CD4-positive, alpha-beta T cell treated with Interleukin-15 for 4 hours (primary cell): ENCODE measurements at places on chromosomes 2 and 18.

GRCh38 chr18:57249179-57249578 lies 102.3 kb downstream of the BOD1L2 start:
- DNase-seq = no peak

GRCh38 chr2:1498176-1498575 lies 84.9 kb downstream of the TPO start:
- DNase-seq = no peak

GRCh38 chr2:108287169-108287568 lies 1.5 kb upstream of the SULT1C2 start:
- no peak for DNase-seq

DNA sequence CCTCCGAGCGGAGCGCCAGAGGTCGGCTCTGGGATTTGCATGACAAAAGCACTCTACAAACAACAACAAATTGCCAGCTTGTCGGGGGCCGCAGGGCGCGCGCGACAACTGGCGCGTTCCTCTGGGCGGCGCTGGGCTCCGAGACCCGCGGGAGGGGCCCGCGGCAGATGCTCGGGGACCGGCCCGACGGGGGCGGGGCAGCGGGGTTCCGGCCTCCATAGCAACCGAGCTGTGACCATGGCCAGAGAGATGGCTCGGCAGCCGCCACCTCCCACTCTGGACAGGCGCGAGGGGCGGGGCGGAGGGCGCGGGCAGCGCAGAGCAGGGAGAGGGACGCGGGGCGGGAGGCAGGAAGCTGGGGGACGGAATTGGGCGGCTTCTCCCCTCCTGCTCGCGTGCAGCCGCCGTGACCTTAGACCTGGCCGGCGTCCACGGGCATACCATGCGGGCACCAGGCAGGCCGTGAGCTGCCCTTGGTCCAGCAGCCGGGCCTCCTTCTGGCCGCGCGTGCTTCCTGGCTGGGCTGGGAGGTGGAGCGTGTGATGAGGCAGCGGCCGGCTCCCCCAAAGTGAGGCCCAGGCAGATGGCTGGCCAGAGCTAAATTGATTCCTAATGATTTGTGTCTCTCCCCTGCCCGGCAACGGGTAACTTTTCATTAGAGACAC lies 171.5 kb downstream of the CELF4 start:
- DNase-seq = no peak

DNA sequence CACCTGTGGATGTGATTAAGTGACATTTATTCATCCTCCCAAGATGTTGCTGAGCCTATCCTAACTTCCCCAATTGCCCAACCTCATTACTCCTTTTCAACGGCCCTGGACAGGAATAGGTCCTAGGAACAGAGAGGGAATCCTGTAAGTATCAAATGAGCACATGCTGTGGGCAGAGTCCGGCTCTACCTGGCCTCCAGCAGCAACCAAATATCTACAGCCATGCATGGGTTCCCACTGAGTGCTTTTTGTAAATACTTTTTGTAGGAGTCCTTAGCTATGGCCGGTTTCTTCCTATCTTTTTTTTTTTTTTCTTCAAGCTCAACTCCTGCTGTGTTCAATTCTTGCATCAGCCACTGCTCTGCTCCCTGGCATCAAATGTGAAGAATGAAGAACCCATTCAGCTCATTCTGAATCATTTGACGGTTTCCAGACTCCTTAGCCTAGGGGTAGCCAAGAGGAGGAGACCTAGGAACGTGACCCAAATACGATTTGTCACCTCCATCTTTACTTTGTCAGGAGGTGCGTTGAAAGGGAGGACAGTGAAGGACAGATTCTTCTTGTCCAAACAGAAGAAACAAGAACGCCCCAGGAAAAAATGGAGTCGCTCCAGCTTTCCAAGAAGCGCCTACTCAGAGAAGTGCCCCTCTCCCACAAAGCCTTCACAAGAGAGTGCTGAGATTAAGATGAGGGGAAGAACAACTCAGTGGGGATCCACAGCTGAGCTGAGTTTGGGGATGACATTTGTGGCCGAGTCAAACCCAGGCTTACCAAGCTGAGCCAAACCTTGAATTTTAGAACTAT lies 46.7 kb upstream of the LCLAT1 start:
- DNase-seq = no peak

- DNase-seq = no peak
Measured at GRCh38 chr2:67649331-67650261, 252.5 kb downstream of the ETAA1 start.

DNA sequence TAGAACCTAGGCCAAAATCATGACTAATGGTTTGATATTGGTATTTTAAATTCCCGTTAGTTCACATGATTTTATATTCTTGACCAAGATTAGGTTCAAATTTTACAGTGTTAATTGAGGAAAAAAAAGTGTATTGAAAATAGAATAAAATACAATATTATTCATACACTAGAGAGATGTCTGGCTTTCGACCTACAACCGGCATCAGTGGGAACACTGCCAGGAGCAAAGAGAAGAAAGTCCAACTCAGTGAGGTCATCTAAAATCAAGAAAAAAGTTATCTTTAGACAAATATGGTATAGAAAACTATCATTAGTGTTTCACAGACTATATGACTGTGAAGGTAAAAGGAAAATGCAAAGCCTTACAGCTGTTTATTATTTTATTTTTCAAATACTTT lies 81.5 kb downstream of the PIGN start:
- DNase-seq = no peak

DNA sequence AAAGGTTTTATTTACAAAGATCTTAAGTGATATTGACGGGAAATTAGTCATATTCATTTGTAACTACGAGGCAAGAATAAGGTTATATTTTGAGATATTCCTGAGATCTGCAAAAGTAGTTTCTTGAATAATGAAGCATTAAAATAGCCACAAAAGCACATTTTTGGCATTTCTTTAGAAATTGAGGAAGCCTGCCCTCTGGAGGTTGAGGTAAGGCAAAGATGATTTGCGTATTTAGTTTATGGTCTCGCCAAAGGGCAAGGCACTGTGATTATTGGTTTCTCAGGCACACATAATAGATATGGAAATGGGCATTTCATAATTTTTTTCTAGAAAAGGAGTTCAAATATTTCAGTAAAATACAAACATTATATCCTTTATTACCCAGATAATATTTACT lies 143.7 kb upstream of the RPRM start:
- no peak for DNase-seq

GRCh38 chr2:118374974-118375755 lies 286.9 kb downstream of the INSIG2 start:
- DNase-seq = no peak

DNA sequence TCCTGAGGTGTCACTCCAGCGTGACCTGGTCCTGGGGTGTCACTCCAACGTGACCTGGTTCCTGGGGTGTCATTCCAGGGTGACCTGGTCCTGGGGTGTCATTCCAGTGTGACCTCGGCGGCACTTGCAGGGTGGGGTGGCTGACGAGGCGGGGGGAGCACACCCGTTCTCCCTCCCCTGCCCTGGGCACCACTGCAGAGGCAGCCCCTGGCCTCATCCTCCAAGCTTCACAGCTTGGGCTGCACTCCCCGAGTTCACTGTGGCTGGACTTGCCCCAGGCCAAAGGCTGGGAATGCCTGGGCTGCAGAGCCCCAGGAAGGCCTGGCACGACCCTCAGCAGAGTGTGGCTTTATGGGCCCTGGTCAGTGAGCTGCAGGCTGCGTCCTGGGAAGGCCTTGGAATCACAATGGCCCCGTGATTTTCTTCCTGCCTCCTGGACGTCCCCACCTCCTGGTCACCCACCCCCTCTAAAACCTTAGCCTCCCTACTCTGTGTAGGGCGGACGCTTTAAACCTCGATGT lies 88.3 kb downstream of the NFATC1 start:
- no peak for DNase-seq

GRCh38 chr18:6821356-6821755 lies 91.8 kb downstream of the ARHGAP28 start:
- DNase-seq = no peak

GRCh38 chr18:48725562-48725961 lies 186.7 kb downstream of the CTIF start:
- DNase-seq = no peak

DNA sequence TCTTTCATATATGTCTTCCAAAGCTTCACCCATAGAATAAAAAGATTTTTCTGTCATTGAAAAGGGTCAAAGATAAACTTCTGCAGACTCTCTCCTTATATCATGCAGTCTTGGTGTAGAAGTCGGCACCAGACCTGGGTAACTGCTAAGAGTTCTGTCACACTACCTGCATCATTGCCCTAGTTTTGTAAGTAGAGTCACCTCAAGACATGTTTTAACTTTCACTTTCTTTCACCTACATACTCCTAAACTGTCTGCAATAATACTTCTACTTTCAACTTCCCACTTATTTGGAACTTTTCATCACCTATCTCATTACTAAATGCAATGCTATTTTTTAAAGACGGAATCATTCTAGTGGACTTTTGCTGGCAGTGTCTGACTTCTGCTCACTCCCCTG lies 475.6 kb upstream of the VRK2 start:
- no peak for DNase-seq

- no peak for DNase-seq
Measured at GRCh38 chr2:196077821-196078220, 9.2 kb upstream of the DNAH7 start.

DNA sequence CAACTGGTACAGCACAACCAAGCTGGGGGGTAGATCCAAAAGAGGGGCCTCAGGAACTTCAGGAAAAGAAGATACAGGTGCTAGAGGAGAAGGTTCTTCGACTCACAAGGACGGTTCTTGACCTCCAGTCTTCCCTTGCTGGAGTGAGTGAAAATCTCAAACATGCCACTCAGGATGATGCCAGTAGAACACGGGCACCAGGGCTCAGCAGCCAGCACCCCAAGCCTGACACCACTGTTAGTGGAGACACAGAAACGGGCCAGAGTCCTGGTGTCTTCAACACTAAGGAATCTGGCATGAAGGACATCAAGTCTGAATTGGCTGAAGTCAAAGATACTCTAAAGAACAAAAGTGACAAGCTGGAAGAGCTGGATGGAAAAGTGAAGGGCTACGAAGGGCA lies 43.8 kb downstream of the EMILIN2 start:
- DNase-seq = no peak

DNA sequence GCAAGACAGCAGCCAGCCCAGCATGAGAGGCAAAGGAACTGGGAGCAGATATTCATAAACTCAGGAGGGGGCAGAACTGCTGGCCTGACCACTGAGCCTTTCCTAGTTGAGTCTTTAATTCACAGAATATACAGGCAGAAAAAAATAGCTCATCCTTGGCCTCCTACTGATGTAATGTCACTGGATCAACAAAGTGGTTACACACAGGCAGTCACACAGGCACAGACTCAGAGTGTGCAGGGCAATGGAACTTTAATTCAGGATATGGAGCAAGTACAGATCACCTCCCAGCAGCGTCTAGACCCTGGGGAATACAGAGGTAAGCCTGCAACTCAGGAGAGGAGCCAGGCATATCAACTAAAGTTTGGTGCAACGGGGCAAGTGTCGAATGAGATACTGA lies 75.4 kb downstream of the TNP1 start:
- no peak for DNase-seq

GRCh38 chr2:237626813-237627440 lies 460 bp upstream of the LRRFIP1 start:
- no peak for DNase-seq

GRCh38 chr2:7951001-7951400 lies 730.9 kb upstream of the ID2 start:
- no peak for DNase-seq

DNA sequence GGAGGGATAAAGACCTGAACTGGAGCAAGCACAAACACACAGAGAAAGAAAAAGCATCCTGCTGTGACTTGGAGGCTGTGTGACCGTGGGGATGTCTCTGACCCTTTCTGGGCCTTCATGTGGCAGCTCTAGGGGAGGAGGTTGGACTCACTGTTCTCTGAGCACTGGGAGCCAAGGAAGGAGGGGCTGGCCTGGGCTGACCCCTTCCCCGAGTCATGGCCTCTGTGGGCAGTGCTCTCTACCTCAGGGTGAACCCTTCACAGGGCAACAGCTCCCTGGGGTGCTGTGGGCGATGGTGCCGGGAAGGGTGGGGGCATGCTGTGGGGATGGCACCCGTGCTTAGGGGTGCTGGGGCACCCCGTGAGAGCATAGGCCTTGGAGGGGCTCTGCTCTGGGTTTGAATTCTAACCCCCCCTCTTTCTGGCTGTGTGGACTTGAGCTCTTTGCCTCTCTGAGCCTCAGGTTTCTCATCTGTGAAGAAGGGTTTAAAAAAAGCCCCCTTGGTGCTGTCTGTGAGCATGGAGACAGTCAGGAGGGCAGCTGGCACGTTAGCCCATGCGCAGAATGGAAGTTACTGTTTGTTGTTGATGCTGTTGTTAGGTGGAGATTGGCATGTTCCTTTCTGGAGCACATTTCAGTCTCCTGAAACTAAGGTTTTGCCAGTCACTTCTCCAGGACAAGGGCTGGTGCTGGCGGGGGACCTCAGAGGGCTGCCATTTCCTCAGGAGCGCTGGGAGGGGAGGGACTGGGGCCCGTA lies 700 bp downstream of the TOGARAM2 start:
- DNase-seq = no peak

- DNase-seq = no peak
Measured at GRCh38 chr2:59168766-59169165, 927.6 kb upstream of the FANCL start.

DNA sequence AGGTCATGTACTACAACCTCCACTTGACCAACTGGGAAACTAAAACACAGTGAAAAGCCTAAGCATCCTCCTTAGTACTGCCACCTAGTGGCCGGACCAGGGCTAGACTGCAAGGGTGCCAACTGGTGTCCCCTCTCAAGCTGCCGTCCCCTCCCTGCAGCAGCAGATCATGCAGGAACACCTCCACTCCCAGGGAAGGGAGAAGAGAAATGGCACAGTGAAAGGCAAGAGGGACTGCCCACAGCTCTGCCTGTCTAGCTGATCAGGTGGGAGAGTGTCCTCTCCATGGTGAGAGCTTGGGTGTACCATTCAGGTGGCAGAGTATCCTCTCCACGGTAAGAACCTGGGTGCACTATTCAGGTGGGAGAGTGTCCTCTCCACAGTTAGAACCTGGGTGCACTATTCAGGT lies 78.1 kb downstream of the AAK1 start:
- peak; percentile 74 for DNase-seq

DNA sequence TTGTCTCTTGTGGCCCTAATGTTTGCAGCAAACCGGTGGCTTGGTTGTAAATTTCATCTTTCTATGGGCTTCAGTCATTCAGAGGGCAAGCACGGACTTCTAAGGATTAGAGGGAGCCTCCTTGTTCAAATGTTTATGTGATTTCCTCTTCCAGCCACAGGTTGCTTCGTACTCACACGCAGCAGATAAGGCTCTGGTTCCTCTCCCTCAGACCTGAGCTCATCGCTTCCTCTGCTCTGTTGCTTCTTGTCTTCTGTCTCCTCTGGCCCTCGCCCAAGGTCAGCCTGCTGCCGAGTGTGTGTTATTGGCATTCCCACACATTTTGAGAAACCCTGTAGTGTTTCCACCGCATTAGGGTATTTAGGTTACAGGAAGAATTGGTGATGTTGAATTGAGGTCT lies 44.0 kb downstream of the MYL12B start:
- DNase-seq = no peak

DNA sequence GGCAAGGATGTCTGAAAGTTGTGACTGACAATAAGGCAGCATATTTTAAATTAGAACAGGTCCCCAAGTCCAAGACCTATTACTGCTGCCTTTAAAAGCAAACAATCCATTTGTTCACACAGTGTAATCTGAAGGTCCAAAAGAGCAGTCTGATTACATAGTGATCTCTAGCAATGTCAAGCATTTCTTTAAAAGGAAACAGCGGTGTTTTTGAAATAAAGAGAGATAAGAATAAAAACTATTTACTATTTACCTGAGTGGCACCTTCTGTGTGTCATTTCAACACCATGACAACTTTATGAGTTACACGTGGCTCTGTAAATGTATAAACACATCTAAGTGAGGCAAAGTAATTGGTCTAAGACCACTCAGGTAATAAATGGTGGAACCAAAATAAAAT lies 1009.9 kb upstream of the CNTNAP5 start:
- no peak for DNase-seq

GRCh38 chr2:149741646-149742045 lies 154.1 kb upstream of the MMADHC start:
- no peak for DNase-seq
